ENCODE measurements at places on chromosomes 6 and 20.

GRCh38 chr20:13995086-13995665 lies at the start of gene MACROD2:
Gene MACROD2, plus strand, starts transcription at chr20:13995516.
- peak; percentile 51 for DNase-seq

- DNase-seq: no peak
Observed at GRCh38 chr6:10268611-10269310, 146.1 kb downstream of the TFAP2A start.

DNA sequence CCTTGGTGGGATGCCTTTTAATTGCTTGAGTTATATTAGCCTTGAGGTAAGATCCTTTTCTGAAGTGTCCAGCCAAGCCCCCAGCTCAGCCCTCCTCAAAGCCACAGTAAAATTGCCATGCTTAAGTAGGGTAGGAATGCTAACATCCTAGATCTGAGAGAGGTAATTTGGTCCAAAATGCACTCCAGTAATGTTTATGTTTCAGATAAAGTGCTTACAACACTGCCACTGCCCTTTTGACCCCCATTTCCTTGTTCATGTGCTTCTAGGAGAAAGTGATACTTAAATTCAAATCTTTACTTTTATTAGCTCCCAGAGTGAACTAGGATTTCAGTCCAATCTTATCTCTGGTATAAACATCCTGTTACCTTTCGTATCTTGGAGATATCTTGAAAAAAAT lies 318.0 kb downstream of the BMP2 start:
- no peak for DNase-seq

GRCh38 chr6:76677017-76677416 lies 604.6 kb upstream of the IMPG1 start:
- DNase-seq: no peak

DNA sequence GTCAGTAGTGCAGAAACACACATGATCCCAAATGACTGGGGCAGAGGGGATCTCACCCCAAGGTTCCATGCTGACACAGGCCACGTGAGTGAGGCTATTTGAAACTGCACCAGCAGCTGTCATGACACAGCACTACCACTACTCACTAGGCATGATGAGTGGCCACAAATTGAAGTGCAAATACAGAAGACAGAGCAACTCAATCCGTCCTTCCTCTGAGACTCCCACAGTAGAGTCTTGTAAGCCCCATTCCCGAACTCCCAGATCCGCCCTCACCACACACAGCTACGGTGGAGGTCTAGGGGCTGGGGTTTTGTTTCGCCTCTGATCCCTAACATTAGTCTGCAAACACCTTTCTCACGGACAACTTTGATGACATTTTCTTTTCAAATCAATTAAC lies 113.3 kb upstream of the NUP153 start:
- DNase-seq: no peak

GRCh38 chr6:105815661-105816555 lies 270.2 kb upstream of the PRDM1 start:
- no peak for DNase-seq

GRCh38 chr20:21048841-21049273 lies 57.3 kb downstream of the LINC00237 start:
- peak; percentile 64 for DNase-seq

- DNase-seq: no peak
Observed at GRCh38 chr20:10990625-10991382, 317.0 kb upstream of the JAG1 start.

DNA sequence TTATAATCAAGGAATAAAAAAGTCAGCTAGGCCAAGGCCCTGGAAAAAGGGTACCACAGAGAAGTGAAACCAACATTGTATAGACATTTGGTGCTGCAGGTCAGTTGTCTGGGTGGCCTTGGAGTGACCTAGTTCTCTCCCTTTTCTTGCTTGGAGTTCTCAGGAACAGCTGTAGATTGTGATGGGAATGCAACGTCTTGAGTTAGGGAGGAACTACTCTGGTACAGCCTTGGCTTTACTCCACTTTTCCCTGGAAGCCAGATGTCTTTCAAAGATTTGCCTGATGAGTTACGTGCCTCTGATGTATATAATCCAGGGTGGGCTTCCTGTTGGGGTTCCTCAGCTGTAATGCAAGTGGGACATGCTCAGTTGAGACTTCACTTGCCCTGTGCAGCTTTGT lies 694.7 kb downstream of the HTR1B start:
- no peak for DNase-seq

DNA sequence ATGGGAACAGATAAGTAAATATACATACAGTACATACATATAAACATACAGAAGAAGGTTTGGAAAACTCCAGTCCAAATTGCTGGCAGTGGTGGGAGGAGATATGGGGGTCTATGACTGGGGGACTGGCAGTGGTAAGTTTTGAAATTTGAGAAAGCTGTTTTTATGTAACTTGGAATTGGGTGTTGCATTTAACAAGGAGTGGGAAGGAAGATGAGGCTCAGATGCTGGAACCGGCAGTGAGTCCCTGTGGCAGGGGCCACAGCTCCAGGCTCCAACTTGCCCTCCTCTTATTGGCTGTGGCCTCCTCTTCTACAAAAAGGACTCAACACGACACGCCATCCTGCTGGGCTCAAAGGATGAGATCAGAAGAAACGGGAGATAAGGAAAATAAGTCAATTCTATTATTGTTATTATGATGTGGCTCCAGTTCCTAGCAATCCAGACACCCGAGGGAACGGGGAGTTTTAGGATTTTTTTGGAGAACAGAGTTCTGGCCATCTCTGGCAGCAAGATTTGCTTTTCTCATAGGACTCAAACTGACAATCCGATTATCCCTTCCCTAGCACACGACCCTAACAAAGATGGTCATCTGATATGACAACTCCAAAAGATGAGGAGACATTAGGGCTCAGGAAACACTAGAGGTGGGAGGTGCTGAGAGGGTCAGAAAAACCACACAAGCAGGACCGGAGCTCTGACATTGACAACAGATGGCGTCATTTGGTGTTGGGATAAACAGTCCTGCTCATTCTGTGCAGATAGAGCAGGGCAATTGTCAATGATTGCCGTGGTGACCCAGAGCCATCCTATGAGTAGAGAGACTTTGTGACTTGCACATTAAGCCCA lies 6.0 kb upstream of the TGM2 start:
- DNase-seq: no peak

GRCh38 chr6:20319520-20320357 lies 81.9 kb upstream of the E2F3 start:
- peak; percentile 55 for DNase-seq

GRCh38 chr6:151633526-151634335 lies 139.9 kb downstream of the CCDC170 start:
- DNase-seq: no peak

DNA sequence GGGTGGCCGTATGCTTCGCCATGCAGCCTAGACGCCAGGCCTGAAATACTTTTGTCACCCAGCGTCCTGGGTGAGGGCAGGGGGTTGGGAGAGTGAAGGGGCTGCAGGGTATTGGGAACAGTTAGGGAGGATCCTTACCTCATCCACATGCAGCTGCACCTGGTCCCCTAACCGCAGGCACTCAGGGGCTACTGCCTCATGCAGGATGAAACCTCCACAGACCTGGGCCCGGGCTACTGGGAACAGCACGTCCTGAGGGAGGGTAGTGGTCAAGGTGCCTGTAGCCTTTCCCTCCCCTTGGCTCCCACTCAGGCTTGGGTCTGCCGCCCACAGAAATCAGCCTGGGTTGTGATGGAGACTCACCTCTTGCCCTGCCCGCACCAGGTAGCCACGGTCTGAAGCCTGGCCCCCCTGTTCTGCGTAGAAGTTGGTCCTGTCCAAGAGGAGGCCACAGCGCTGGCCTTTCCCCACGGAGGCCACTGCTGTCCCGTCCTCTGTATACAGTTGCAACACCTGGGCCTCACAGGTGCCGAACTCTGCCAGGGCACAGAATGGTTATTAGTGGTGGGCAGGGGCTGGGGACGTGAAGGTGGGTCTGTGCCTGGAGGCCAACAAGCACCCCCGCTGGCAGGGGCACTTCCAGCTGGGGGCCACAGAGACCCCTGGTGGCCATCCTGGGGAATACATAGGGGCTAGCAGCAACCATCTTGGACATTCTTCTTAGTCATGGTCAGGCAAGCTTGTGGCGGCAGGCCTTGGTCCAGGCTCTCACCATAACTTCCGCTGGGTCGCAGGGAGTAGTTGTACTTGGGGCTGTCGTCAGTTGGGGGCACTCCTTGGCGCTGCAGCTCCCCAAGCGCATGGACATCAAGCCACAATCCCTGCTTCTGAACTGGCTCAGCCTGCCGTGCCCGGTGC lies 8.6 kb downstream of the AARS2 start:
- no peak for DNase-seq

- no peak for DNase-seq
Observed at GRCh38 chr20:37229357-37229756, 32.3 kb downstream of the GHRH start.

DNA sequence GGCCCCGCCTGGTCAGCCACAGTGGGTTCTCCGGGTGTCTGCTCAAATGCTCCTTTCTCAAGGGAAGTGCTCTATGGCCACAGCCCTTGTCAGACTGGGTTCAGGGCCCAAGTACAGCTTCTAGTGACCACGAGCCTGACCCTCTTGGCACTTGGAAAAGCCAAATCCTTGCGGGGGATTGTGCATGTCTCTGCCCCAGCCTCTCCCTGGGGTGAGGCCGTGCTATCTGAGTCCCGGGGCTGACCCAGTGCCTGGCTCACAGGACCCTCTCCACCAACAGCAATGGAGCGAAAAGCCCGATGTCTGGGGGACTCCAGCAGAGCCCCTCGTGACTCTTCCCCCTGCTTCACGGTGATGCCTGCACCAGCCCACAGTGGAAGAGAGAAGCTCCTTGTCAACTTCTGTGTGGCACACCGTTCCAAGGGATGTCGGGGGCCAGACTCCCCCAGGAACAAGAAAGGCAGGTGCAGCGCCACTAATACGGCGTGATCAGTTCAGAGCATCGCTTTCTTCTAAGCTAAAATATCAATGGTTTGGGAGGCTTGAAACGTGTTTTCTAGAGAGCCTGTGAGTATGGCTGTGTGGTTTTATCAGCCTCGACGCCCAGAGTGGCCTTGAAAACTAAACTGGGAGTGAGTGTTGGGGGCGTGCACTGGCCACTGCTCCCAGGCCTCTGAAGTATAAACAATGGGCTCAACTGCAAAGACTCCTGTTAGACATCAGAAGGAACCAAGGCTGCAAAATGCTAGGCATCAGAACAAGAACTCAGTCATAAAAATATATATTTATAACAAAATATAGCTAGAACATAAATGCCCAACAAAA lies 51.9 kb downstream of the DLL1 start:
- no peak for DNase-seq

GRCh38 chr20:58908941-58909340 lies 56.4 kb downstream of the GNAS start:
- DNase-seq: no peak

DNA sequence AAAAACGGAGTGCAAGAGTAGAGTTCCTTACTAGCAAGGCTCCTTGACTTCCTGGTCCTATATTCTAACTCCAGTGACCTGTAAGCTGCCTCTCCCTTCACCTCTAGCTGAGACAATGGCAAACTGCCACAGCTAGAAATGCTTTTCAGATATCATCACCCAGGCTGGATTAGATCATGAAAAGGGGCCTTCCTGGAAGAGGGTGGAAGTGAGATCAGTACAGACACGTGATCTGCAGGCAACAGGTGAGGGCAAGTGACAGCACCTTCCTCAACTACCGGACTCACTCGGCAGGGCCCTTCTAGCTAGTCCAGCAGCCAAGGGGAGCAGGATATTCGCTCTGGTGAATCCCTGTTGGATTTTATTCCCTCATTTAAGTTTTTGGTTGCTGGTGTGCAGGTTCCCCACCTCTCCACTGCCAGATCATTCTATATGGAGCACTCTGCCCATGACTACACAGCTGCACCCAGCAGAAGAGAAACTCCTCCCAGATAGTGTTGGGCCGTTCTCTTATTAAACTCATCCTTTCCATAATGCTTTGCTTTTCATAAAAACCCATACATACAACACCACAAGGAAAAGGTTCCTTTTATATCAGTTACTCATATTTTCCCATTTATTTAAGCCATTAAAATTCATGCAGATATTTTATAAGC lies 26.4 kb upstream of the FAM83C start:
- no peak for DNase-seq

GRCh38 chr6:84332139-84333034 lies 104.9 kb upstream of the CEP162 start:
- DNase-seq: no peak

DNA sequence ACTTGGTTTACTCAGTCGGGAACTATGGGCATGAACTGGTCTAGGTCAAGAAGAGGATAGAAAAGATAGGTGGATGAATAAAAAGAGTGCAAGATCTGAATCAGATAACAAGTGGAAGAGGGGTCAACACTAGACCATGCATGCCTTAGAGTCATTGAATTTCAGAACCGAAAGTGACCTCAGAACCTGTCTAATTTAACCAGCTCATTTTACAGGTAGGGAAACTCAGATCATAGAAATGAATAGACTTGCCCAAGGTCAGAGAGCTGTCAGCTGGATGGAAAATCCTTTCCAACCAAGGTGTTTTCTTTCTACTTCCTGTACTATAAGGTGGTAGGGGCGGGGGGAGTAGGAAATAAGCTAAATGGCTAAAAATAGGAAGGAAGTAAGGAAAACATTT lies 121.4 kb upstream of the ADGRF1 start:
- no peak for DNase-seq

GRCh38 chr6:11729076-11729475 lies 49.5 kb downstream of the ADTRP start:
- no peak for DNase-seq

DNA sequence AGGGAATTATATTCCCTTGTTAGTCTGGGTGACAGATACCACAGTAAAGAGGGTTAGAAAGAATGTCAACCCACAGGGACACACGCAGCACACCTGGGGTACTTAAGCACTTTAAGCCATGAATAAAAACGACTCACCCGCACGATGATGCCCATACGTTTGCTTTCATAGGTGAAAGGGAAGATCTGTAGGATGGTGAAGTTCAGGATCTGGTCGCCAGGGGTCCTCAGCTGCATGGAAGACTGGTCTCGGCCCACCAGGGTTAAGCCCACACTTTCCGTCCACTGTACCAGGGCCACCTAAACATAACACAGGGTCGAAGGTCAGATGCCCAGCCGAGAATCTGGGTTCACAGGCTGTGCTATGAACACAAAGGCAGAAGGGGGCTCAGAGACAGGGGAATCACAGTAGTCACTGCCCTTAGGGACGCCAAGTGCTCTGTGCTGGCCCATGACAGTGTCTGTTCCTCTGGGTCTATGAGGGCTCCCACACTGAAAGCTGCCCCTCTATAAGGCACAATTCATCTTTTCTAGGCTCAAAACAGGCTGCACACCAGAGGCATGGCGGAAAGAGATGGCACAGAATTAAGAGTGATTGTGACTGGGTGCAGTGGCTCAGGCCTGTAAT lies 96.8 kb upstream of the NFATC2 start:
- DNase-seq: peak; percentile 66

DNA sequence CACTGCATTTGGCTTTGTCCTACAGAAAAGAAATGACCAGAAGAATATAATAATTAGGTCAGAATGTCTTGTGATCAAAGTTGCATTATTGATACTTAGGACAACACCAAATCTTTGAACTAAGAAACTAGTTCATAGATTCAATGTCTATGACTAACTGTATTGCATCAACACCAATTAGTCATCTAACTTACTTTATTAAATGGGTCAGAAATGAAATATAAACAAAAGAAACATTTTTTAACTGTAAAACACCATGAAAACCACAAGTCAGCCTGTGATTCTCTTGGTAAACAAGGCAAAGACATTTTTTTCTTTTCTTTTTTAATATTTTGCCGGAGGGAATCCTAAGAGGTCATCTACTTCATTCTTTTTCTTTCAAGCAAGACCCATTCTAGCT lies 114.1 kb upstream of the HDDC2 start:
- DNase-seq: no peak
